Mucosa of gallbladder (tissue), 1 donor: ENCODE measurements at places on chromosomes 7 and 10. TPM values are rescaled to one million over a fixed set of nuclear protein-coding genes. Genes with fewer than 3 reads are reported as not detected.
A peak's percentile ranks its signal among the peaks of the same experiment; 100 is the strongest.

The LAMB1 gene
- 89.4 TPM for total RNA-seq

The OR13A1 gene
- total RNA-seq = not detected

The ZNF248 gene
- 13.6 TPM for total RNA-seq

GRCh38 chr7:43530553-43531410 lies 52.1 kb upstream of the STK17A start:
- no peak for DNase-seq

DNA sequence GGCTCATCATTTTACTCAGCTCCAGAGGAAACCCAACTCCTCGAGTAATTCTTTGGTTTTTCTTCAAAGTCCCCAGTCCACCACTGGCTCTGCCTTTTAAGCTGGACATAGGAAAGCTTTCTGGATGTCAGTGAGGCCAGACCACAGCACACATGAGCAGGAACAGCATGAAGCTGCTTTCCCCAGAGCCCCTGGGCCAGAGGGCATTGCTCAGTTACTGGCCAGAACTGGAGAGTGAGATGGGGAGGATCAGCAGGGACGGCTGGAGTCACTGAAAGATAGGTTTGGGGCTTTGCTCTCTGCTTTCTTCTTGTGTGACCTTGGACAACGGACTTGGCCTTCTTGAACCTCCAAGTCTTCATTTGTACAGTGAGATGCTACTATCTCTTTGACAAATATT lies 43.1 kb downstream of the PARP12 start:
- no peak for DNase-seq

DNA sequence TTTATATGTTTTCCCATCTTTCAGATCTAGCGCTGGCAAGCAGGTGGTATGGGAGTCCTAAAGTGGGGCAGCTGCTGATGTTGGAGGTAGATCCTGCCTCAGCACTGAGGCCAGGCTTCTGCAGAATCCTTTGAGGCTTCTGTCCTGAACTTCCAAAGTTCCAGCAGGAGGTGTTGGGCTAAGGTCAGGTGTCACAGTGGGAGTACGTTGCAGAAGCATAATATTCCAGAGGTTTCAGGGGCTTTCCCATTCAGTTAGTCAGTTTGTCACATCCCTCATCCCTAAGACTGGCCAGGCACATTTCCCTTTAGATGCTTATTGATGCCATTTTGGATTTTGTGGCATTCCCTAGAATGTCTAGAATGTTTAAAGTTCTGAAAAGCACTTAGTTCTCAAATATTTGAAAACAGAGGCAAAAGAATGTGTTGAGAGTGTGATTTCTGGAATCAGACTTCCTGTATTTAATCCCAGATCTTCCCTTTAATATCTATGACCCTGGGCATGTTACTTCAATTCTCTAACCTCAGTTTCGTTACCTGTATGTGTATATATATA lies 319.1 kb upstream of the PHYHIPL start:
- no peak for DNase-seq

The SUPV3L1 gene
- total RNA-seq = 21.8 TPM

The CALHM1 gene
- total RNA-seq = not detected

- DNase-seq = no peak
Measured at GRCh38 chr7:116669769-116670168, 2.2 kb upstream of the MET start.

DNA sequence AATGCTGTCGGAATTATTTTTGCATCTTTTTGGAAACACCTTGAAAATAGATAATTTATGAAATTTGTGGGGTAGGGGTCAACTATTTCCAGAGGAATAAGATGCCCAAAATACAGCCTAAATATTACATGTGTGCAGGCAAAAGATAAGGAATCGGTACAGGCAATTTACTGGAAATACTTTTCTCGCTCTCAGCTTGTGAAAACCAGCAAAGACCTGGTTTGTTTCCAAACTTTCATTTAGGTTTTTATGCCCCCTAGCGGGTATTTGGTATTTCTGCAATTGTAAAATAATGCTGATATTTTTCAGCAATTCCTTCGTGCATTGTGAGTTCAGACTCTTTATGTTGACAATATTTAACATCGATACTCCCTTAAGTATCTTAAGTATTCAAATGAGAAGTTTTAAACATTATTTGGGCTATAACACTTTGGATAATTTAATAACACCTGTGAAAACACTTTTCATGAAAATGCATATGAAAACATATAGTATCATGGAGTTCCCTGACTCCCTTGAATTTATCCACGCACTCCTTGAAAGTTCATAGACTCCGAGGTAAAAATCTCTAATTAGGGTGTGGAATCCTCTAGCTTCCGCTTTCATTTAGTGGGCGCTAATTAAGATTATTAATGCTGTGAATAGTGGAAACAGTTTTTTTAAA lies 132.4 kb downstream of the TSPAN12 start:
- DNase-seq = no peak

The PLXDC2 gene
- total RNA-seq = 92.0 TPM

The LIPN gene
- total RNA-seq = not detected

The BTAF1 gene
- 24.2 TPM for total RNA-seq

DNA sequence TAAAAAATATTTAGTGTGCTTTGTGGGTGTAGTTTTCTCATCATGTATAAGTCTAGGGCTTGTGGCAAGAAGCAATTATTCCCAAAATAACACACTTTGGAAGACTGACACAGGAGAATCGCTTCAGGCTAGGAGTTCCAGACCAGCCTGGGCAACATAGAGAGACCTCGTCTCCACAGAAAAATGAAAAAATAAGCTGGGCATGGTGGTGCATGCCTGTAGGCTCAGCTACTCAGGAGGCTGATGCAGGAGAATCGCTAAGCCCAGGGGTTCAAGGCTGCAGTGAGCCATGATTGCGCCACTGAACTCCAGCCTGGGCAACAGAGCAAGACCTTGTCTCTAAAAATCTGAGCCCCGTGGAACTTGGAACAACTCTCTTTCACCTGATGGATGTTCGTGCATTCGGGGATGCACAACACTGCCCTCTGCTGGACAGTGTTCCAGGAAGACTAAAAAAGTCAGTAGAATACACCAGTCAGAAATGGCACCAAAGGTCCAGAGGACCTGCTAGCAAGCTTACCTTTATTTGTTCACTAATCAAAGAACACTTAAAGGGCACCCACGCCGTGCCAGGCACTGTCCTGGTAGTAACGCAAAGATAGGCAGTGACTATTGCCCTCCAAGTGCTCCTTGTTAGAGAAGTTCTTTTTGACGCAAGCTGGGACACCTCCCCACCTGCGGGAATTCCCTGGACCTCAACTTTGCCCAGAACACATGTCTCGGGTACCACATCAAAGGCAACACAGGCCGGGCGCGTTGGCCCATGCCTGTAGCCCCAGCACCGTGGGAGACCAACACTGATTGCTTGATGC lies 81.9 kb upstream of the CALN1 start:
- peak; percentile 87 for DNase-seq

- DNase-seq = no peak
Measured at GRCh38 chr7:152072421-152072820, 46.9 kb downstream of the GALNT11 start.

The OR6V1 gene
- total RNA-seq = not detected

- no peak for DNase-seq
Measured at GRCh38 chr10:104862-105565, 30.2 kb upstream of the ZMYND11 start.

The POT1 gene
- 19.3 TPM for total RNA-seq

DNA sequence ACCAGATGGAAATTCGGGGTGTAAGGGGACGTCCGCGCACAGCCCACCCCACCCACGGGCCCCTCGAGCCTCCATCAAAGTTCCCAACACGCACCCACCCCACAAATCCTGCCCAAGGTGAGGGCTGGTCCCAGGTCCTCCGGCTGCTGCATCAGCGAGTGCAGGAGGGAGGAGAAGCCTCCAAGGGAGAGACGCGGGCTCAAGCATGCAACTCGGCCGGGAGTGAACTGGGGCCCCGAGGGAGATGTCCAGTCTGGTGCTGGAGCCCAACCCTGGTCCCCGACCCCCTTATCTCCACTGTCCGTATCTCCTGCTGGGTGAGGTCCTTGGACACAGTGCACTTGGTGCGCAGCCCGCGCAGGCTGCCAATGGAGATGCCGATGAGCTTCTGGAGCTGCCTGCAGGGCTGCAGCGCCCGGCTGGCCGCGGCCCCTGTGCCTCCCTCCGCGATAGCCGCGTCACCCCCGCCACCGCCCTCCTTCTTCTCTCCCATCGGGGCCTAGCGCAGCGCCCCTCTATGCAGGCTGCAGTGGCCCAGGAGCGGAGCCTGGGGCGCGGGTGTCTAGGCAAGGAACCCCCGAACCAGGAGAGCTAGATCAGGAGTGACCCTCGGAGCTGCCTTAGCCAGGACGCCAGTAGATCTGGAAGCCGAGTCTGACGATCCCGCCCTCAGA lies 489.2 kb downstream of the ZNF33B start:
- no peak for DNase-seq
